ENCODE measurements at places on chromosomes 7 and 10.

GRCh38 chr10:93173967-93174845, 100.5 kb downstream of the CYP26A1 start:
- DNase-seq, result no peak

DNA sequence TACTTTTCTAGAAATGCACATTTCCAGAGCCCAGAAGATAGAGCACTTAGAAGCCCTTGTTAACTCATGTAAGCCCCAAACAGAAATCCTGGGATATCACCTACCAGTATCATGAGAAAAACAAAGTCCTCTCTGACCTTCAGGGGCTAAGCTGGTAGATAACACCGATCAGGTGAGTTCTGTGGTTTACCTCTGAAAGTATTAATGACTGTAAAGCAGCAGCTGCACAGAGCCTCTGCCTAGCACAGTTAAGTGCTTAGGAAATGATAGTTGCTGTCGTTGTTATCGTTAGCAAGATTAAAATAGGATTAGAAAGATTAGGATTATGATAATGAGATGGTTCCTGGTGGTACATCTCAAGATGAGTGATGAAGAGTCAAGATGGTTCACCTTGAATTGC, 64.9 kb downstream of the PLXNA4 start:
- DNase-seq, result no peak

DNA sequence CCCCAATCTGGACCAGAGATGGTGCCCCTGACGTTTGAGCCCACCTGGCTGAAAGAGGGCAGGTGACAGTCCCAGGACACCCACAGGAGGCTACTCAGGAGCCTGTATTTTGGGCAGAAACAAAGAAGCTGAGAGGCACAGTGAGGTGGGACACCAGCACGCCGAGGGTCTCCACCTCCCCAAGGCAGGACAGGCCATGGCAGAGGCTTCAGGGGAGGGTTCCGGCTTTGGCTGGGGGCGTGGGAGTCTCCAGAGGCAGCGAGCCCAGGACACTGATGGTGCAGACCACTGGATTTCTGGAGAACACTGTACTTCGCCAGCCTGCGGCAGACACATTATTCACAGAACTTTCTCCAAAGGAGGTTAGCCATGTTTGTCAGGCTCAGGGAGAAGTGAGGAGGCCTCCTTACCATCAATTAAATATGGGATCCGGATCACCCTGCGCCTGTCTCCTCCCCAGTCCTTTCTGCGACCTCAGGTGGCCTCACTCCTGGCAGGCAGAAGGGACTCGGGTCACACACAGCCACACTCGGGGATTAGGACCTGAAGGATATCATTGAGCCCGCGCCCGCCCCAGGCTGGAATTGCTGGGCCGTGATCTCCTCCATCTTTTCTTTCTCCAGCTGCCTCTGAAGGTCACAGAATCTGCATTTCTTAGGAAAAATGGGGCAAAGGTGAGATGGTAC, 98.3 kb downstream of the MKI67 start:
- DNase-seq, result no peak

GRCh38 chr10:119337796-119338432, 130.5 kb downstream of the GRK5 start:
- DNase-seq, result no peak

GRCh38 chr10:44344727-44345126, 40.2 kb downstream of the CXCL12 start:
- DNase-seq, result no peak

DNA sequence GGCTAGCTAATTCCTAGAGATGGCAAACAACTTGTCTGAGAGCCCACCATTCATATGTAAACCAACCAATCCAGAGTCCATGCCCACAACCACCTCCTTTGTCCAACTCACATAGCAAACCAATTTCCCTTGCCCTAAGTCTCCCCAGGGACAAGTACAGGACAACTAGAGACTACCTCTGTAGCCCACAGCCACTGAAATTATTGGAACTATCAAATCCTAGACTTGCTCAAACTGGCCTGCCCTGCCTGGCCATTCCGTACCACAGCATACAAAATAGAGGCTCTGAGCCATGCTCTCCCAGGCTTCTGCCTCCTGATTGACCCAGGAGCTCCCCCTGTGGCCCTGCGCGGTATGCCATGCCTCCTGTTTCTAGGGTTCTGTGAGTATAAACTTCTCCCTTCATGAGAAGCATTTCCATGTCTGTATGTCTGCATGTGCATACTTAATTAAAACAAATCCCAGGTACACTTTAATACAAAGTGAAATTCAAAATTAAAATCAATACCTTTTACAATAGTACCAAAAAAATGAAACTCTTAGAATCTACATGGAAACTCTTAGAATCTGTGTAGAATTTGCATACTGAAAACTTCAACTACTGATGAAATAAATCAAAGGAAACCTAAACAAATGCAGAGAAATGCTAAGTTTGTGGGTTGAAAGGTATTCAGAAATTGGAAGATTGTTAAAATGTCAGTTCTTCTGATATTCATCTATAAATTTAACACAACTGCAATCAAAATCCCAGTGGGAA, 4.0 kb upstream of the HECW1 start:
- DNase-seq, result peak; percentile 30

DNA sequence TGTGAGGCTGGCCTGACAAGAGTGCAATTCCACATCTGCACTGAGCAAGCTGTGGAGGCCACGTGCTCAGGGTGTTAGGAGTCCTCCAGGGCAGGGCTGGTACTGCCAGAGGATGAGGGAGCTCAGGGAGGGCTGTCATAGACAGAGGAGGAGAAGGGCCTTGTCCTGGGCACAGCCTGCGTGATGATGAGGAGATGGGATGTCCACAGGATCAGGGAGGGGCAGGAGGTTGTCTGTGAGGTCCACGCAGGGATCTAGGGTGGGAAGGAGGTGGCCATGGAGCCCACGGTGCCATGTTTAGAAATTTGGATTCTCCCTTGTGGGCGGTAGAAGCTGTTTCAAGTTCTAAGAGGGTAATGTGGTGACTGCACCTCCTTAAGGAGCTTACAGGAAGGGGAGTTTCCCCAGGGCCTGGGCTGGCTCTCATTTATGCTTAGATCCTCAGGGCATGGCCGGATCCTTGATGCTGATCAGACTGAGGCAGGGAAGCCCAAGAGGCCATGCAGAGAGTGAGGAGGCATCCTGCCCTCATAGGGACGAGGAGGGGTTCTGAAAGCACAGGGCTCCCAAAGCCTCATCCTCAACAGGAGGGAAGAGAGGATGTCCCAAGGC, 30.3 kb downstream of the CHAT start:
- DNase-seq, result no peak

DNA sequence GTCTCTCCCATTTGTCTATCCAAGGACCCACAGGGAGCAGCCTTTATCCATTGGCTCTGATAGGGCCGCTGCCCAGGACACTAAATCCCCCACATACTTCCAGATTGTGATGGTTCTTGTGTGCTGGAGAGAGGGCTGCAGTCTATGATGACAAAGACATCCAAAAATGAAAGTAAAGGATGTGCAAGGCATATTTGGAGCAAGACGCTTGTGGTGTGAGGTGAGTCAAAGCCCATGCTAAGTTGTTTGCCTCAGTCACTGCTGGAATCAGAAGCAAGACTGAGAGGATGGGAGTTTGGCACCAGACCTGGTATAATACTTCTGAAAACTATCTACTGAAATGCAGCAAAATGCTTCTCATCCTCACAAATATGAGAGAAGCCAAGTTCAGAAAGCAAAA, 22.7 kb downstream of the ZNF22 start:
- DNase-seq, result no peak

DNA sequence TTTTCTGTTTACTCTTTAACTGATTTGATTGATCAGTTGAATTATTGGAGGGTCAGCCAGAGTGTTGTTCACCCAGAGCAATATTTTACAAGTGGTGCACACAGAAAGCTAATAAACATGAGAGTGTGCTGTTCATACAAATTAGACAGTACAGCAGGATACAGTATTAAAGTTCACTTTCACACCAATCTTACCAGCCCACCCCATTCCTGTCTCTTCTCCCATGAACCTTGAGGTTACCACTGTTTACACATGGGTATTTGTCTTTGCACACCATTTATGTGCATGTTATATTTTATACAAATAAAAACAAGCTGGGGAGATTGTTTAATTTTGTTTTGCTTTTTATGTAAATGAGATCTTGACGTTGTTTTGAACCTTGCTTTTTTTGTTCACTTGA, 6.5 kb downstream of the CALU start:
- no peak for DNase-seq
